ENCODE measurements at places on chromosomes 12 and 14.

DNA sequence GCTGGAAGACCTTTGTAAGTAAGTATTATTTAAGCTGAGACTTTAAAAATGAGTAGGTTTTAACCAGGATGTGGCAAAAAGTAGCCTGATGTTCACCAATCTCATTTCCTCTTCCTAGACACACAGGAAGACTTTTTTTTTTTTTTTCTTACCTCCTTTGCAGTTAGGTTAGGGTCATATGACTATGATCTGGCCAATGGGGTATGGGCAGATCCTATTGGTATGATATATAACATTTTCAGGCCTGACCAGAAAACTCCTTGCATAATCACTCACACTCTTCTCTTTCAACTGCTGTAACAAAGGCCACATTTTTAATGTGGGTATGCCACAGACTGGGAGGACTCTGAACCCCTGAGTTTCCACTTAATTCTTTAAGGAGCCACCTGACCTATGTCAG, 2.7 kb upstream of the RPS6KA5 start:
- DNase-seq, result no peak

GRCh38 chr12:89968151-89968700, 259.6 kb upstream of the ATP2B1 start:
- no peak for DNase-seq

DNA sequence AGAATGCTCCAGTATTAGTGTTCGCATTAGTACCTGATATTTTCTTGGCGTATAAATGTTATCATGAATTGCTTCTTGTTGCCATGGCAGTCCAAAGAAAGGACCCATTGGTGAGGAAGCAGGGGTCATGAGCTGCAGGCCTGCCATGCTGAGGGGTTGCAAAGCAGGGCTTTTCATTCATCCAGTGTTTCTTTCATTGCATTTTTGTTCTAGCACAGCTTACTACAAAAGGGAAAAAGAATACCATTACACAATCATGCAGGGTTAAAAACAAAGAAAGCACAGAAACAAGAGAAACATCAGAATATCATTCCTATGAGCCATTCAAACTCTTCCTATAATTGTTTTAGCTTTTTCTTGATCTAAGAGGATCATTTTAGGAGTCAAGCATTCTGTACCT, 24.0 kb downstream of the DICER1 start:
- DNase-seq, result no peak

DNA sequence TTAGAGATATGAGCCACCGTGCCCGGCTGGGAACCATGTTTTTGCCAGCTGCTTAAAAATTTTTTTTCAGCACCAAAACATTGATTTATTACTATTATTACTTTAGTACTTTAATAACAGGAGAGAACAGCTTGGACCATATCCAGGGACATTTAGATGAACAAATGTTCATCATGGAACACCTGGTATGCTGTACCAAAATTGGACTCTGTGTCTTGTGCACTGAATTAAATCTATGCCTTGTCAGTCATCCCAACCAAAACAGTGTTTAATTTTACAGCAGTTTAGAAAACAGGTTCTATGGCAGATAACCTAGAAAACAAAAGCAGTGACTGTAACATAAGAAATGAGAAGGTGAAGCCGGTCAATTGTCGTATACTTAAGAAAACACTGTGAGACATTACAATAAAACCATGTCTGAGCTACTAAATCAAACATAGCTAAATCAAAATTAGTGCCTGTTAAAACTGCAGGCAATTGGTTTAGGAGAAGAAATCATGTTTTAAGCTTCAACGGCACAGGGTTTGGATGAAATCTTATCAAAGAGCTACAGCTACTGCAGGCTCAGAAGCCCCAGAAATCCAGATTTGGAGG, 58.2 kb upstream of the PYGL start:
- no peak for DNase-seq

GRCh38 chr14:60650373-60650961, 1.2 kb upstream of the SIX1 start:
- DNase-seq, result no peak

DNA sequence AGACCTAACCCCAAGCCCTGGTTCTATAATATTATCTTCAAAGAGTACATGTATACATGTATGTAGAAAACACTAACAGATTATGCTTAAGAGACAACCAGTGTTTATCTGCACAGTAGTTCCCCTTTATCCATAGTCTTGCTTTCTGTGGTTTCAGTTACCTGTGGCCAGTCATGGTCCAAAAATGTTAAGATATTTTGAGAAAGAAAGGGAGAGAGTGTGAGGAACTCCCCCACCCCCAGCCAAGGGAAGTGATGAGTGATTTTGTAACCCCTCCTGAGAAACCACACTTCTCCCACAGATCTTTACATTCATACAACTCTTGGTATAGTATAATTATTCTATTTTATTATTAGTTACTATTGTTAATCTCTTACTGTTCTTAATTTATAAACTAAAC, 77.3 kb upstream of the CNTN1 start:
- DNase-seq, result no peak

GRCh38 chr12:111773801-111774551, 7.2 kb downstream of the ALDH2 start:
- DNase-seq, result no peak

DNA sequence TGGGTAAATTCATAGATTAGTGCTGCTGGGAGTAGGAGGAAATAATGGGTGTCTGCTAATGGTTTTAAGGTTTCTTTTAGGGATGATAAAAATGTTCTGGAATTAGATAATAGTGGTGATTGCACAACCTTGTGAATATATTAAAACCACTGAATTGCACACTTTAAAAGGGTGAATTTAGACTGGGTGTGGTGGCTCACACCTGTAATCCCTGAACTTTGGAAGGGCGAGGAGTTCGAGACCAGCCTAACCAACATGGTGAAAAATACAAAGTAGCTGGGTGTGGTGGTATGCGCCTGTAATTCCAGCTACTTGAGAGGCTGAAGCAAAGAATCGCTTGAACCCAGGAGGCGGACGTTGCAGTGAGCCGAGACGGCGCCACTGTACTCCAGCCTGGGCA, 1.3 kb downstream of the RAD52 start:
- no peak for DNase-seq

GRCh38 chr14:80077262-80077661, 134.0 kb downstream of the DIO2 start:
- DNase-seq, result no peak

DNA sequence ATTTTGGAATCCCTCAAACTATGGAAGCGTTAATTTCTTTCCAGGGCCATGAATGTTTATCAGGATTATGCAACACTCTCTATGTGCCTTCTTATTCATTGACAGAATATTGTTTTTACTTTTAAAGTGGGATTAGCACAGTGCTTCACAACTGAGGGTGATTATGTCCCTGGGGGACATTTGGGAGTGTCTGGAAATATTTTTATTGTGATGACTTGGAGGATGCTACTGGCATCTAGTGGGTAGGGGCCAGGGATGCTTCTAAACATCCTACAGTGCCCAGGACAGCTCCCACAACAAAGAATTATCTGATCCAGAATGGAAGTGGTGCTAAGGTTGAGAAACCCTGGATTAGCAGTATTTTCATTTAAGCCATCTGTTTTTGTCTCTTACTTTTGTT, 338.5 kb upstream of the SOX5 start:
- no peak for DNase-seq

DNA sequence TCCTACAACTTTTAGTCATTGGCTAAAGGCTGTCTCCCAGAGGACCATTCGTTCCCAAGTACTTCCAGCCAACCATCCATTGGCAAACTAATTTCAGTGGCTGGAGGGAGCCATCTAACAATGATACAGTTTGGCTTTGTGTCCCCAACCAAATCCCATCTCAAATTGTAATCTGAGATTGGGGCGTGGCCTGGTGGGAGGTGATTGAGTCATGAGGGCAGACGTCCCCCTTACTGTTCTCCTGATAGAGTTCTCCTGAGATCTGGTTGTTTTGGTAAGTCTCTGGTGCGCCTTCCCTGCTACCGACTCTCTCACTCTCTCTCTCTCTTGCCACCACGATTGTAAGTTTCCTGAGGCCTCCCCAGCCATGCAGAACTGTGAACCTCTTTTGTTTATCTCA, 99.7 kb upstream of the FUT8 start:
- no peak for DNase-seq

GRCh38 chr14:47259796-47260195, 415.6 kb downstream of the MDGA2 start:
- DNase-seq, result no peak

GRCh38 chr12:131607658-131608447, 103.0 kb upstream of the SFSWAP start:
- DNase-seq, result no peak

GRCh38 chr12:109654357-109654756, 59.3 kb upstream of the FAM222A start:
- no peak for DNase-seq

DNA sequence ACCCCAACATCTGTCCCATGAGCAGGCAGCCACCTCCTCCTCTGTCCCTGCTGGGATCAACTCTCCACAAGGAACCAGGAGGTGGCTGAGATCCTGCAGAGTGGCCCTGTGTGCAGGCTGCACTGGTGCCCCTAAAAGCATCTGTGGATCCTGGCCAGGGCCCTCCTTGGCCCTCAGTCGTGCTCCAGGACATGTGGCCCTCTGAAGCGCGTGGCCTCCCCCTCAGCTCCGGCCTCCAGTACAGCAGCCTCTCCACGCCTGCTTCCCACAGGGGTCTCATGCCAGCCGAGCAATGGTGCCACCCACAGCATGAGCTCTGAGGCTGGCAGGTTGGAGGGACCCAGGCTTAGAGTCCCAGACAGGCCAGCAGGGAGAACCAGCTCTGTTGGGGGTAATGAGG, 77.4 kb upstream of the NOS1 start:
- DNase-seq, result no peak

GRCh38 chr12:113889891-113890581, 76.1 kb downstream of the RBM19 start:
- no peak for DNase-seq

DNA sequence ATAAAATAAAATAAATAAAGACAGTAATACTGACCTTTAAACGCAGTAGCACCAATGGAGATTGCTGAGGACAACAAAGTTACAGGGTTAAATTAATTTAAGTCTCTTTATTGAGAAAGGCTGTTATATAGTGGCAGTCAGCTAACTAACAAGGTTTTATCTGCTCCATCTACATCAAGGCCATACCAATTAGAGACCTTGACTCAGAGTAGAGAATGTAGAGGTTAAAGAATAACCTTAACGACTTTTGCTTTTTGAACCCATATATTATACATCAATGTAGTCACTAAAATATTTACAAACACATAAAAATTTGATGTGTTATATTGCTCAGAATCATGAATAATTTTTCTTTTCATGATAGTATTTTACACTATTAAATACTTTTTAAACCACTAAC, 21.6 kb downstream of the OSBPL8 start:
- no peak for DNase-seq

GRCh38 chr14:64507376-64508156, 3.0 kb downstream of the ZBTB1 start:
- DNase-seq, result no peak

GRCh38 chr12:14256555-14257169, 108.8 kb upstream of the ATF7IP start:
- peak; percentile 20 for DNase-seq

DNA sequence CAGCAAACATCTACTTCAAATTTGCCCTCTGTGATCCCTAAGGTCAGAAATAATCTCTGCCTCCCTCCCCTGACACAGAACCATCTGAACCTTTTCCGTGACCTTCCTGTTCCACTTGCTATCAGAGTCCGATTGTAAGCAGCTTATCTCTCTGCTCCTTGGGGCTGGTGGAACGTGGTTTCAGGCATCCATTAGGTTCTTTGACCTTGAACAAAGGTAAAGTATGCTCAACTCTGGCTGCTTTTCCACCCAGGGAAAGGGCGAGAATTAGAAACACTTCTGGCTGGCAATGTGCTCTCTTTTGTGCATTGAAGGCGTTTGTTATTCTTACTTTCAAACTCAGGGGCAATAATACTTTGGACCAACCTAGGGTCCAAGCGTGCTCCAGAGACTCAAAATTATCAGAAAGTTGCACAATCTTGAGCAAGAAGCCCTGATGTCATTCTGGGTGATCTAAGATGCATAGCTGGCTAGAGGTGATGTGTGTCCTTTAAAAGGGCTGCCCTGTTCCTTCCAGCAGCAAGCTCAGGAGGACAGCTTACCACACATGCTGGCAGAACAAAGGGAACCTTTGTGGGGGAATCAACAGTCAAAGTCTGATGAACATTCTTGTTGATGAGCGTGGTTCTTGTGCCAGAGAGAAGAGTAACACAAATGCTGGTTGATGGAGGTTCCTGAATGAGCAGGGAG, 29.8 kb downstream of the ADGRD1 start:
- no peak for DNase-seq

- no peak for DNase-seq
Measured at GRCh38 chr12:3328081-3328480, 162.9 kb upstream of the PRMT8 start.

- no peak for DNase-seq
Measured at GRCh38 chr12:114397978-114398881, 7.7 kb downstream of the TBX5 start.

GRCh38 chr12:122072031-122072970, 6.3 kb upstream of the MLXIP start:
- no peak for DNase-seq

DNA sequence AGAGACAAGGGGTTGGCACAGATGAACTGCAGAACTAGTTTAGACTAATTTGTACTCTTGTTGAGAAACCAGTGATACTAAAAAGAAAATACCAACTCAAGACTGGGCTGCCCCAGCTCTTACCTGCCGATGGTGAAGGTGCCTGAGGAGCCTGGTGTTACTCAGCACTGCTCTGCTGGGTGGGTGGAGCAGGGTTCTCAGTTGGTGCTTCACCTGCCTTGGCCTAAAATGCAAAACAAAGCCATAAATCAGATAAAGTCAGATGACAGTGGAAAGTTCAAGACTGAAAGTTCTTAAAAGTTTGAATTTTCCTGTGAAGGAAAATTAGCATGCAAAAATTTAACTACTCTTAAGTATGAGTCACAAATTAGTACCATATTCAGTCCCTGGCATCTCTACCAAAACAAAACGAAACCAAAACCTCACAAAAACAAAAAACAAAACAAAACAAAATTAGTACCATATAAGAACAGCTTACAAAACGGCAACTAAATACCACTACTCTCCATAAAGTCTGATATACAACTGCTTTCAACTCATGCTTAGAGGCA, 21.9 kb downstream of the YBX3 start:
- no peak for DNase-seq

- no peak for DNase-seq
Measured at GRCh38 chr14:101365329-101366158, 195.8 kb upstream of the DIO3 start.

- no peak for DNase-seq
Measured at GRCh38 chr12:26345471-26346003, 150.2 kb downstream of the SSPN start.
